Activated gamma-delta T cell treated with Interleukin-2 at 50 U/mL for 16 hours (primary cell): ENCODE measurements at places on chromosomes 1 and 21.

GRCh38 chr1:1947493-1947892 lies 28.4 kb upstream of the TMEM52 start:
- no peak for DNase-seq

GRCh38 chr1:150127868-150128267 lies 21.8 kb upstream of the PLEKHO1 start:
- no peak for DNase-seq

- no peak for DNase-seq
Measured at GRCh38 chr1:56787330-56787729, 31.9 kb downstream of the FYB2 start.

- DNase-seq, result no peak
Measured at GRCh38 chr1:212941452-212941851, 8.9 kb upstream of the VASH2 start.

- no peak for DNase-seq
Measured at GRCh38 chr1:238621405-238621804, 730.7 kb upstream of the ZP4 start.

GRCh38 chr1:228785366-228786330 lies 50.4 kb downstream of the RHOU start:
- DNase-seq, result no peak

DNA sequence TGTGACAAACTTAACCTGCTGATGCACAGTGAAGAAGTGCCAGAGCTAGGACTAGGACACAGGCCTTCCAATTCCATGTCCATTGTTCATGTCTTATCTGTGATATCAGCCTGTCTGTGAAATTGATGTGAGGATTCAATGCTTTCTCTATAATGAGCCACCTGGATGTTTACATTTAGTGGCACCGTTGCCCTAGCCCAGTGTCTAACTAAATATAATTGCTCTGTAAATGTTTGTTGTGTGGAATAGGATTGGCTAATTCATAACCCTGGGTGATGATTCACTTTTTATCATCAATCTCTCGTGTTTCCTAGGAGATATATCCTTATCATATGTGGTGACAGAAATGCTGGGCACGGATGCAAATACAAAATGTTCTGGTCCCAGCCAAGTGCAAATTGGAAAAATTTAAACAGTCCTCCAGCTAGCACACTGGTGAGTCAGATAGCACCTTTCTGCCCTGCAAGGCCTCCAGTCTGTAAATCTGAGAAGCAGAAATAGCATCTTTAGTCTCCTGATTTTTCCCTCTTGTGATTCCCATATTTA lies 46.9 kb upstream of the GNG12 start:
- no peak for DNase-seq

- no peak for DNase-seq
Measured at GRCh38 chr1:222624214-222624613, 6.3 kb downstream of the MIA3 start.

DNA sequence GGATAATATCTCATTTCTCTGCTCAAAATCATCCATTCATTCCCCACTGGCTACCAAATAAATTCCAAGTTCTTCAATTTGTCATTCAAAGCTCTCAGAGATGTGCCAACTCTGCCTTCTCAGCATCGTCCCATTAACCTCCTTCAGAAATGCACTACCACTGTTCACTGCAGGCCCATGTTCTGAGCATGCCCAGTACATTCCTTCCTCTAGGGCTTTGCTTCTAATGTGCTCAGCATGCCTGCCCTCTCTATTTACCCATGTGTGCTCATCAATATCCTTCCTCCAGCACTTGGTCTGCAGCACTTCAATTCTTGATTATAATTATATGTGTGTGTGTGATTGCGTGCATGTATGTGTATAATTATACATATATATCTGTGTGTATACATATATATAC lies 36.1 kb upstream of the RGS8 start:
- no peak for DNase-seq

DNA sequence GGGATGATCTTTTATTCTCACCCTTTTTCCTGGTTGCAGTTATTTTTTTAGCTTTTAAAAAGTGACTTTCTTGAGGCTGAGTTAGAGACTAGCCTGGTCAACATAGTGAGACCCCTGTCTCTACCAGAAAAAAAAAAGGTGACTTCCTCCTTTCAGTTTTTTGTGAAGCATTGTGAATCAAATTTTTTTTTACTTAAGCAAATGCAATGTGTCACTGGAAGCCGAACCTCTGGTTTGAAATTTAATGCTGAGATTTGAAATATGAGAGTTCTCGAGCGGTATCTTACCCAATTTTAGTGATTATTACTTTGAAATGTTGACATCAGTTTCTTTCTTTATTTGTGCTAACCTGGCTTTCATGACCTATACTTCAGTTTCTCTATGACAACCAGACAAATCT lies 3.6 kb downstream of the CAP1 start:
- DNase-seq, result no peak

DNA sequence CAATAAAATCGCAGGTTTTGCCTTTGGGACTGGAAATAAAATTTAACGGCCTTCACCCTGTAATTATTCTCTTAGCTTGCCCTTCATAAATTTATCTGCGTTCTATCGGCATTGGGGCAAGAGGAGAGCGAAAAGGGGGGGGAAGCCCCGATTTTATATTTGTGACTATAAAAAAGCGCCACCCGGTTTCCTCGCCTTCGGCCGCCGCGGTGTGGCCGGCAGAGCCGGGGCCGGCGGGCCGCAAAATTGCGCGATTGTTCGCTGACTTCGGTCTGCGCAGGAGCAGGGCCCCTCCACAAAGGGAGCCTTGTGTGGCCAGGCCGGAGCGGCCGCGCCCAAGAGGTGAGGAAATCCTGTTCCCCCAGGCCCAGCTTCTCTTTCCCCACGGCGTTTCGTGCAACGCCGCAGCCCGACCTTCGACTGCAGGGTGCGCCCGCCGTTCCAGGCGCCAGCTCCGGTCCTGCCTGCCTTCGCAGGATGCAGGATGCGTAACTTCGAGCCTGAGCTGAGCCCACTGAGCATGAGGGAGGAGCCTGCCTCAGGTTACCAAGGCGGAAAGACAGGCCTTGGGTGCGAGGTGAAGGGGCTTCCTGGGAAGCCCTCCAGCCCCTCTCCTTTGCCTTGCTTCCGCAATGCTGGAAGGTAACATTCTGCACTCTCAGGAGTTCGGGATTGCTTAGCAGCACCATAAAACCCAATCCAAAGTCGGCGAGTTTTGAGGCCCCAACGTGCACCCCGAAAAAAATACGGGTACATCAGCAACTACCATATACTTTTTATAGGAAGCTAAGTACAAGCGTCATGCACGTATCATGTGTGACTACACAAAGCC lies 4.9 kb upstream of the TBX15 start:
- no peak for DNase-seq

- DNase-seq, result peak; percentile 40
Measured at GRCh38 chr21:14737922-14738321, 191.8 kb upstream of the SAMSN1 start.

- DNase-seq, result no peak
Measured at GRCh38 chr1:239363930-239364329, 22.4 kb upstream of the CHRM3 start.

DNA sequence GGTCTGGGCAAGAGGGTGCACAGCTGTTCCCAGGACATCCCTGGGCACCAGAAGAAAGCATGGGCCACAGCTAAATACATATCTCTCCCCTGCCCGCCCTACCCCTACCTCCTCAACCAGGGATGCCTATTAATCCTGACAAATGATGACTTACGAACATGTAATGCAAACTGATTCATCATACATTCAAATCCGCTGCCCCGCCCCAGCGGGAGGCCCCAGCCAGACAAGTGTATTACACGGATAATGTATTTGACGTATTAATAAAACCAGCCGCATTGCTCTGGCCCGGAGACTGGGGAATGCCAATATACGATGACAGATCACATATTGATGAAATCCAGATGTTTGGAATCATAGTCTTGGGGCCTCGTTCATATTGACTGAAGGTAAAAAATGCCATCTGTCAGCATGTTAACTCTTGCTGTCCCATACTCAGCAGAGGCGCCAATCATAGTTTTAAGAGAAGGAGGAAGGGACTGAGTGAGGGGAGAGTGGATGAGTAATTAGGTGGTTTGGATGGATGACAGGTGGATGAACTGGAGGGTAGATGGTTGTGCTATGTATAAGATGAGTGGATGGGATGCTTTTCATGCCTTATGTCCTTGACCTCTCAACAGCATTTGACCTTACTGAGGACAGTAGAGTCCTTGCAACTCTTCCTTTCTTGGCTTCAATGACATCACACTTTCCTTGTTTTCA lies 68.2 kb downstream of the TMEM53 start:
- DNase-seq, result no peak

DNA sequence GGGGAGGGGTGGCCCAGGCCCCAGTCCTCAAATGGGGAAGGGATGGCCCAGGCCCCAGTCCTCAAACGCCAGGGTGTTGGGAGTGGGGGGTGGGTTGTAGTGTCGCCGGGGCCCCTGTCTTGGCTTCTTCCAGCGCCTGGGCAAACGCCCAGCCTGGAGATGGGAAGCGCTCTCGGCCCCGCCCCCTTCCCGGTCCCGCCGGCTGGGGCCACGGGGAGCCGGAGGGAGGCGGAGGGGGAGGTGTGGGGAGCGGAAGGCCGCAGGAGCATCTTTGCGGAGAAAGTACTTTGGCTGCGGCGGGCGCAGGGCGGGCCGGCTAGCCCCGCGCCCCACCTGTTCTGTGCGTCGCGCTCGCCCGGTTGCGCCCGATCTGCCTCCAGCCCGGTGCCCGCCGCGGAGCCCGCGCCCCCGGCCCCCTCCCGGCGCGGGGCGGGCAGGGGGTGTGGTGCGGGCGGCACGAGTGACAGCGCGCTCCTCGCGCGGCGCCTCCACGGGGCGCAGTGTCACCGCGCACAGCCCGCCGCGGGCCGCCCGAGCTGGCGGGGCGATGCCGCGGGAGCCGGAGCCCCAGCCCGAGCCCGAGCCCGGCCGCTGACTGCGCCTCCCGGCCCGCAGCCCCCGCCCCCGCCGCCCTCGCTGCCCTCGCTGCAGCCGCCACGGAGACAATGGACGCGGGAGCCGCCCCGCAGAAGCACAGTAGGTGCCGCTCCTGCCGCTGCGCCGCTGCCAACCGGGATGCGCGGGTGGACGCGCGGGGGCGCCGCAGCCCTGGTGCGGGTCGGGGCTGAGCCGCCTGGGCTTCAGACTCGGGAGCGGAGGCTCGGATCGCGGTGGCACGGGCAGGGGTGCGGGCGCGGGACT lies 31.1 kb upstream of the PEX10 start:
- DNase-seq, result peak; percentile 13

- peak; percentile 50 for DNase-seq
Measured at GRCh38 chr21:37365517-37366481, 774 bp upstream of the DYRK1A start.

- DNase-seq, result peak; percentile 49
Measured at GRCh38 chr1:204151552-204152309, at the start of gene ETNK2. ETNK2 (minus strand) TSS chr1:204152044; CDS start chr1:204151852, 192 bp downstream.

DNA sequence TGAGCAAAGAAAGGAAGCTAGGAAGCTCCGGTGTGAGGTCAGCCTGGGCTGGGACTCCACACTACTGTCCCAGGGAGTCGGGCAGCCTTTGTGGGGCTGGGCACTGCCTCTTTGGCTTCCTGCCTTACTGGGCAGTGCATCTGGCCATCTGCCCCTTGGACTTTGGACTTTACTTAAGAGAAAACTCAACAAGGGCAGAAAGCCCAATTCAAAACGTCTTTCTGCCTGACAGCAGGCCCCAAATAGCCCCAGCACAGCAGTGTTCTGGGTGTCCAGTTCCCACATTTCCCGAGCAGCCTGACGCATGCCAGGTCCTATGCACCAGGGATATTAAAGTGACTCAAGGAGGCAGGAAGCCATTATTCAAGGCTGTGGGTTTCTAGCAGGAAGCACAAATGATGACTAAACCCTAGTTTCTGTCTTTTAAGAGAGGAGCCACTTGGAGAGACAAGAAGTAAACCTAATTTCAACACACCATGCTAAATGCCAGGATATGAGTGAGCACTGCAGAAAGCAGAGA lies 37.9 kb upstream of the EDEM3 start:
- DNase-seq, result no peak

- no peak for DNase-seq
Measured at GRCh38 chr1:53577761-53578100, 118.5 kb downstream of the DMRTB1 start.

- no peak for DNase-seq
Measured at GRCh38 chr1:201282216-201282615, 1.1 kb upstream of the PKP1 start.

GRCh38 chr1:183734543-183735036 lies 70.3 kb upstream of the RGL1 start:
- DNase-seq, result no peak

- DNase-seq, result no peak
Measured at GRCh38 chr21:36647279-36648093, 51.4 kb upstream of the SIM2 start.

- DNase-seq, result no peak
Measured at GRCh38 chr1:24477309-24477708, 25.3 kb upstream of the RCAN3 start.

DNA sequence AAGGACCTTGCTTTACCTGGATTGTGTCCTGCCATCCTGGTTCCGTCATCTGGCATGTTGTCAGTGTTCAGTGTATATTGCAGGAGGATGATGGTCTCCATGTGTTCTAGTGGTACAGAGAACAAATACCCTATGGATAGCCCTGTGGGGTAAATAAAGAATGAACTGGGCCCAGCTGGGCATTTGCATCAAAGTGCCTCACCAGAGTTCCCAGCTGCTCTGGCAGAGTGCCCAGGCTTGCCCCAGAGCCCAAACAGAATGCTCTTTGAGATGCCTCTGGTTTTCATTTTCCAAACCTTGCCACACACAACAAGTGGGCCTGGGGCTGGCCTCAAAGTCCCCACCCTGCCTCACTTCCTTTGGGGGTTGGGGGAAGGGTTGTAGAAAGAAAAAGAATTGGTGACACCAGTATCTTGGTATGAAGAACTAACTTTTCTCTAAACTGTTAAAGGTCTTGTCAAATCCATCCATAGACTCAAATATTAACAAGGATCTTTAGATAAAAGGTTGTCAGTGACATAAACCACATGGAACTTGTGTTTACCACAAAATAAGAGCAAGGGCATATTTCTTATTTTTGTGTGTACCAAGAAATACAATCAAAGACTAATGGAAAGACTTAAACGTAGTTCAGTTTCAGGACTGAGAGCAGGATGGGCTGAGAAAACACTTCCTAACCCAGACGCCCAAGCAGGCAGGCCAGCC lies 82.2 kb downstream of the LMO4 start:
- DNase-seq, result no peak

GRCh38 chr1:29517251-29518086 lies 281.1 kb downstream of the PTPRU start:
- no peak for DNase-seq

- DNase-seq, result no peak
Measured at GRCh38 chr1:75423616-75424015, 187.3 kb downstream of the SLC44A5 start.
